ENCODE measurements at places on chromosomes 1 and 21.

DNA sequence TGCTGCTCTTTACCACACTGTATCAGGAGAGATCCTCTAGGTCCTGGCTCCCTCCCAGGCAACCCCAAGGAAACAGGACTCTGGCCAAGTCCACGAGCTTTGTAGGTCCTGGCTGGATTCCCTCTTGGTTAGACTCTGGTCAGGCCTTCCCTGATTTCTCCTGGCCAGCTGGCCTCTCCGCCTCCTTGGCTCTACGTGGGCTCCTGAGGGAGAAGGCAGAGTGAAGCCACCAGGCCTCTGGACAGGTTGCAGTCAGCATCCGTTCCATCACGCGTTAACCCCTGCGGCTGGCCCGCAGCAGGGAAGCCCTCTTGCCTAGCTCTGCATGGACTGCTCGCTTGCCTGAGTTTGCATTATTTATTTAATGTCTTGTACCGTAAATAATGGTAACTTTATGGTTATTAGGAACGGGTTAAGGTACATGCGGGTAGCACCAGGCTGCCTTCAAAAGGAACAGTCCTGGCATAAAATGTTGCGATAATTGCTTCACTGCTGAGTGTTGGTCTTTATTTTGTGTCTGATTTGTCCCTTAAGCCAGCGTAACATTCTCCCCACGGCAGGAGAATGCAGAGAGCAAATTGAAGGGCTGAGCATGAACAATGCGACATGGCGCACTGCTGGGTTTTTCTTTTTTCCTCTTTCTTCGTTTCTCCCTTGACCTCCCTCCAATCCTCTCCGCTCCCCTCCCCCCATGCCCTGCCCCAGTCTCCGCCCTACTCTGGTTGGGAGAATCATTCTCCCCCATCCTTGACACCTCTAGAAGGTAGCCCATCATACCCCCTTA, 100.3 kb downstream of the RNF220 start:
- DNase-seq, result no peak

DNA sequence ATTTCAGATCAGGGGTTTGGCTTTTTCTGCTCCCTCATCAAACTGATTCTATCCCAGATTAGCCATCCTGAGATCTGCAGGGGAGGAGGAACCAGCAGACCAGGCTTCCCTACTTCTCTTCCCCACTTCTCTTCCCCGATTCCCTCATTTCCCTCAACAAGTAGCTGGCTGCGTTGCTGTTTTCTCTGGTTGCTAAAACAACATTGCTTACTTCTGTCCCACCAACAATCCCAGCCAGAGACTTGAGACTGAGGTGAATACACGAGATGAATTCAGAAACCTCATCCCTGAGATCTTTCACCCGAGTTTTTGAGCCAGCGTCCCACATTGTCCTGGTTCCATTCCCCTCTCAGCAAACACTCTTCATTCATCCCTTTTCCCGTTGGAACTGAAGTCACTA, 22.4 kb downstream of the DYRK3 start:
- no peak for DNase-seq

DNA sequence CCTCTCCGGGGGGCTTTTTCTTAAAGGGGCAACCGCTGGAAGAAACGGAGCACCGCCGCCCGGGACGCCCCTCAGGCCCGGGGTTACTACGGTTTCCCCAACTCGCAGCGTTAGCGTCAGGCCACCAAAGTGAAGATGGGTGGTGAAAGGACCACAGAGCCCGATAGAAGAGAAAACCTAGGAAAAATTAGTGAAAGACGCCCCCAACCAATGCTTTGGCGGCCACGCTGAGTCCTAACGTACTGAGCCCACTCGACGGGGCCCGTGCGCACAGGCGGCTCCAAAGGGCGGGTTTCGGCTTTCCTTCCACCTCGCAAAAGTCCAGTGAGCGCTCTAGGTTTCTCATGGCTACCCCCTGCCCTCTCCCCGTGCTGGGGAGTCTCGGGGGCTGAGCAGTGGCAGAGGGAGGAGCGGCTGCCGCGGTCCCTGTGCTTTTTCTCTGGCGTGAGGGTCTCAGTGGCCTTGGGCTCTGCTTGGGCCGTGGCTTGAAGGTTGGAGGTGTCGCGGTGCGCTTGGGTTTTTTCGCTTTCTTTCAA, 12.2 kb upstream of the SPEN start:
- no peak for DNase-seq

- no peak for DNase-seq
These were observed 566.1 kb downstream of the PTPRU start for GRCh38 chr1:29802181-29803068.

GRCh38 chr1:205179842-205180241, 31.7 kb downstream of the DSTYK start:
- DNase-seq, result no peak

GRCh38 chr21:28867401-28867800, 125.3 kb downstream of the LTN1 start:
- DNase-seq, result no peak

- no peak for DNase-seq
These were observed 223.6 kb upstream of the DEPDC1 start for GRCh38 chr1:68720476-68720875.

- no peak for DNase-seq
These were observed 35.0 kb downstream of the RAP1GAP start for GRCh38 chr1:21633992-21634805.

GRCh38 chr1:212401042-212401441, 13.6 kb downstream of the PACC1 start:
- DNase-seq, result no peak

DNA sequence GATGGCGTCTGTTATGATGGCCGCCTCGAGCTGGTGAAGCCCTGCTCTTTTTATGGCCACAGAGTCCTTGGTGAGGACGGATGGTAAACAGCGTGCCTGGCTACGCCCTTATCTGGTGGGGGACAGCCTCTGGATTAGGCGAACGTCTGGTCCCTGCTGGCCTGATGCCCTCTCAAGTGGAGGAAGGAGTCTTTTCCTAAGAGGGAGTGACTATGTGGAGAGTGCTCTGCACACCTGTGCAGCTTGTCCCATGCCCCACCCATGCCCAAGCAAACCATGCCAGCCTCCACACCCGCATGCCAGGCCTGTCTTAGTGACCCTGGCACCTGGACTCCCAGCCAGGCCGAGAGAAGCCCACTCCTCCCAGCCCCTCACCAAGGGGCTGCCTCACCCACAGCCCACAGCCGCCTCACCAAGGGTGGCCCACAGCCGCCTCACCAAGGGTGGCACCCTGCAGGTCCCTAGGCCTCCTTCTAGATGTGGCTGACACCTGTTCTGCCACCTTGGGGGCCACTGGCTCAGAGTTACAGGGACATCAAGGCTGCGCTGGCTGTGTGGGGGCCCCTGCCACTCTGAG, 40.2 kb downstream of the WNT9A start:
- DNase-seq, result no peak

DNA sequence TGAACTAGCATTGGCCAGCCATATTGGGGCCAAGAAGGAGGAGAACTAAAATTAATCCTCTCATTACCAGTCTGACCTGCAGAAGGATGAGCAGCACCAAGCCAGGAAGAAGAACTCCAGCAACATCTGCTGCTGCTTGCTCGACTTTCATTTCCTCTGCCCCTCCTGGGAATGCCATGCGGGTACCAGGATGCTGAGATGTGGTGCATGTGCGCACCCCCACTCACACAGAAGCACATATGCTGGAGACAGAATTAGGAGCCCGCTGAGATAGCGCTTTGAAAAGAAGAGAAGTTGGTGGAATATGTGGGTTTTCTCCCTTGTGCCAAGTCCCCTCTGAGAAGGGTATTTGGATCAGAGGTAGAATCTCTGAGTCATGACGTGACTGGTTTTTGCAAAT, 70.4 kb downstream of the PLXNA2 start:
- DNase-seq, result no peak

DNA sequence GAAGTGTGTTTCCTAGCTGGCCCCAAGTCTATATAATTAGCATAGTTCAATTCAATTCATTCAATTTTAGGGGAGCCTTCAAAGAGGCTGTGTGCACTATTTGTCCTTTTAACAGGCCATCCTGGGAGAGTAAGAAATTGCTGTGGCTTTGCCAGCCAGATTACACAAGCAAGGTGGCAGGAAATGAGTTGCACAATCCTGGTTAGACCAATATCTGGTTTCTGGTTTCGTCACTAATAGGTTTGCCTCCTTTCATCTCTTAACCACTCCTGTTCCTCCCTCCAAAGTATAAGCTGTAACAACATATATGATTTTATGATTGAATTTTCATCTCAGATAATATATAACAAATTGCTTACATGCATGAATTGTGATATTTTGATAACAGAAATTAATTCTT, 84.1 kb upstream of the NEGR1 start:
- DNase-seq, result no peak

GRCh38 chr1:119015547-119015946, 27.4 kb upstream of the TBX15 start:
- no peak for DNase-seq

DNA sequence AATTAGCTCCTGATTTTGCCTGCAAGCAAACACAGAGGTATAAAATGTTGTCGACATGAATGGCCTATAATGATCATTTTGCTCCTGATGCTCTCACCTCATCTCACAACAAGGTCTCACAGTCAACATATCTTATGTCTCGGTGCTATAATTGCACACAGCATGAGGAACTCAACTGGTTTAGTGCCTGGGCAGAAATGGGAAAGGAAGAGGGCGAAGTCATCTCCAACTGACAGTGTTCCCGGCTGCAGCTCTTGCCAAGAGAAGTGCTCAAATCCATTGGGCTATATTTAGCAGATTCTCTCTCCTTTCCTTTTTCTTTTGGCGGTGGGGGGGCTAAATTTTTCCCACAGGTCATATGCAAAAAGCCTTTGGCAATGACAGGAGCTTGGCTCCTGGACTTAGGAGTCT, 53.0 kb downstream of the SLC45A1 start:
- DNase-seq, result no peak

GRCh38 chr1:1236945-1237873, 5.2 kb downstream of the B3GALT6 start:
- no peak for DNase-seq

DNA sequence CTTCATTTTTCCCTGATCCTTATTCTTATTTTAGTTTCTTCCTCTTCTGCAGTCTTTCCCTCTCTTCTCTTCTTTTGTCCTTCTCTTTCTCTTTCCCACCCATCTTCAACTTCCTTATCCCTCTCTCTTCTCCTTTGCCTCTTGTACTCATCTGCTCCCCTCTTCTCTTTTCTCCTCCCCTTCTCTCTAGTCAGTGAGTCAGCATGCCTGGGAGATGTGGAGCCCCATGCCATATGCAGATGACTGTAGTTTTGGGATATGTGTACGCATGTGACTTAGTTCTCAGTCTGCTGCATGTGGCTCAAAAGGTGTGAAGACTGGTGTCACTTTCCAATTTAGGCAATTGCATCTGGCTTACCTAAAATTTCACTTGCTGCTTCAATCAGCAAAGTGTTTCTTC, 10.4 kb downstream of the DNAJC6 start:
- DNase-seq, result no peak

- DNase-seq, result no peak
These were observed 271.4 kb downstream of the FOXD2 start for GRCh38 chr1:47709019-47709871.

DNA sequence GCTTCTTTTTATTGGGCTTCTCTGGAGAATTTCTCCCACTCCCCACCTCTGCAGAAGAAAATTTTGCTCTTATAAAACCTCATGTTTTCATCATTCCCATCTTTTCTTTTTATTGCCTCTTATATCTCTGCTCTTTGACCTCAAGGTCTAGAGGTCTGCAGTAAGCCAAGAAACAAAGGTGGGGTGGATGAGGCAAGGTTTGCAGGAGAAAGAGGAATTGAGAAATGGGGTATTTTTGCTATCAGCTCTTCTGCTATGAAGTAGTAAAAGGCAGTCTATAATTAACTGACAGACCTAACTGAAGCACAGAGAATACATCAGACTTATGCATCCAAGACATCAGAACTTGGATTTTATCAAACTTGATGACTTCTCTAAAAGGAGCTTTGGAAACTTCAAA, 22.9 kb downstream of the SYT11 start:
- DNase-seq, result no peak

DNA sequence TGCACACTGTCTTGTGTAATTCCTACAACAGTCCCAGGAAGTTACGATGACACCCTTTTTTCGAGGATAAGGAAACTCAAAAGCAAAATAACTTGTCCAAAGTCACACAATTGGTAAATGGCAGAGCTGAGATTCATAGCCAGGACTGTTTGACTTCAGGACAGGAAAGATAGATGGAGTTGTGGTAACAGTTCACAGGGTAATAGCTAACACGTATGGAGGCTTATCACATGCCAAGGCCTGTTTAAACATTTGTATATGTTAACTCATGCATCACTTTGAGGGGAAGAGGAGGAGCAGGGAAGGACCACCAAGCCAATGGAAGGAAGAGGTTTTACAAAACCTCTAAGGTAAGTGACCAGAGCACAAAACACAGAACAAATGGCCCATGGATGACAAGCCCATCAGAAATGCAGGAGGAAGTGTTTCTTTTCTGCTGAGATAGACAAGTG, 2.8 kb downstream of the DHCR24 start:
- DNase-seq, result no peak

DNA sequence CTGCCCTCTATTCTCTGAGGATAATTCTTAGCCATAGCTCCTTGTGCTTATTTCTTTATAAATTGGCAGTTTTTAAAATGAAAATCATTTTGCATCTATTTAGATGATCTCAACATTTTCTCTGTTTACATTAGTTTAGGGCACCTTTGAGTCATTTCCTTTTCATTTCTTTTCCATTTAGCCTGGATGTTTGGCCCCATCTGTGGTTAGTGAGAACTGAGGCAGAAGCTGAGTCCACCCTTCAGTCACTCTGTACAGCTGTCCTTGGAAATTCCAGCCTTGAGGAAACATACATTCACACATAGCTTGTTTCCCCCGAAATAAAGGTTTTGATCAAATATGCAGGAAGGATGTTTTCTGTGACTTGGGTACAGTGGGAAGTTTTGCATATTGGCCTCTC, 123.7 kb downstream of the NTNG1 start:
- no peak for DNase-seq

DNA sequence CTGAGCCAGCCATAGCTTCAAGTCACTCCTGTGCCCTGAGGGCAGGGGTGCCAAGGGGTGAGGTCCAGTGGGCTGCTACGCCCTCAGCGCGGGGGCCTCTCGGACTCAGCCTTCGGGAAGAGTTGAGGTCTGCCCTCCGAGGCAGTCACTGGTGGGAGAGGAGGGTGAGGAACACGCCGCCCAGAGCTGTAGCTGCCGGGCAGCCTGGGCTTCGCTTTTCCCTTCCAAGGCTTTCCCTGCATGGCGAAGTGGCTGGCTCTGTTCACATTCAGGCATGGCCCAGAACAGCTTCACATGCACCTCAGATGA, 43.0 kb upstream of the C1orf174 start:
- DNase-seq, result no peak

DNA sequence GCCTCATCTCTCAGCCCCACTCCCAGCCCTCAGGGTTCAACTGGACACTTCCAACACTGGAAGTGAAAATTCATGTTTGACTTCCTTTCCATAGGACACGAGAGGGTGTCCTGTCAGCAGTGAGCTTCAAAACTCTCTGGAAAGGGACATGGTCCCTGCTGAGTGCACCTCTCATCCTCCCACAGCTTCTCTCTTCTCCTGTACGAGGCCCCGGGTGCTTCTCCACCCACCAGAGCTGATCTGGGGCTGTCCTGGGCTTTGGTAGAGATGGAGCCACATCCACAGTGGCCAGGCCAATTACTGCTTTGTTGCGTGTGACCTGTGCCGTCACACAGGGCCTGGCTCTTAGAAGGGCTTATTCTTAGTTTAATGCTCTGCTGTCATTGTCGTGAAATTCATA, 182.3 kb downstream of the RRAGC start:
- no peak for DNase-seq

Measured in C1 segment of cervical spinal cord (tissue), 14 donors.